ENCODE measurements at places on chromosomes 2 and 18.

- no peak for DNase-seq
Observed at GRCh38 chr2:97714084-97714949, 941 bp downstream of the ZAP70 start.

DNA sequence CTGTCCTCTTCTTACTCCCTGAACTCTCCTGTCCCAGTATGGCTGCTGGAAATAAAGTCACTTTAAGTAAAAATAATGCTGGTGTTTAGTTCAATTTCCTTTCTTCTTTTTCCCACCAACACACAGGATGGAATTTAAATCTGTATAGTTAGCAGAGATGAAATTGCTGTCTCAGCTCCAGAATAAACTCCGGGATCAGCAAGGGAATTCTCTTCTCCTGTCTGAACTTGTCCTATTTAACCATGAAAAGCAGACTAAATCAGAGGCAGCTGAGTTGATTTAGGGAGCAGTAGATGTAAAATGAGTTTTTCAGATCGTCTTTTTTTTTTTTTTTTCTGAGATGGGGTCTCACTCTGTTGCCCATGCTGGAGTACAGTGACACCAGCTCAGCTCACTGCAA, 25.9 kb downstream of the TTLL4 start:
- DNase-seq = no peak

DNA sequence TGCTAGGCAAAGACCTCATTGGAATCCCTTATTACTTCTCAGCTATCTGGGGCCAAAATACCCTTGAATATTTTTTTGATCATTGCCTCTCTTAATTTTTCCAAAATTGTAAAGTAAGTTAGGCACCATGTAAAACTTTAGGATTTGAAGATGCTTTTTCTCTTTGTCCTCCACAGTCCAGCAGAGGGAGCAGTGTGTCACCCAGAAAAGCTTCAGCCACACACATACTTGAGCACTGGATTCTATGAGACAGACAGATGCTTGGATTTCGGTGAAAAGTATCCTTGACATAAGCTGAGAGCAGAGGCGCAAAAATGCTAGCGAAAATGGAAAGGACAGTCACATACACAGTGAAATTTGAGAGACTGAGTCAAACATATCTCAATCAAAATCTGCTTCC, 74.7 kb upstream of the KCNJ3 start:
- DNase-seq = no peak

GRCh38 chr2:46134531-46135227, 162.5 kb upstream of the EPAS1 start:
- DNase-seq = no peak

DNA sequence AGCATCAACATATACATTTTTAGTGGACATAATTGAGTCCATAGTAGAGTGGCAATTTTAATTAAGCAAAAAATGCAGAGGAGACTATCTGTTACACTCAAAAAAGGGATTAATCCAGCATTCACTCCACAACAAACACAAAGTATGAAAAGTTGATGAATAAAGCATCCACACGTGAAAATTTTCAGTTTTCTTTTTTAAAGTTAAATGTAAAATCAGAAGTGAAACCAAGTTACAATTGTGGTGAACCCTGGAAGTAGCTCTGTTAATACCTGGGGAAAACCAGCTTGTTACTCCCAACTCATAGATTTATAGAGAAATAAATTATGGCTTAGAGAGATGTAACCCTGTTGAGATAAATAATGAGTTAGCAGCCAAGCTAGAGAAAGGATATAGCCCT, 807.8 kb downstream of the TRIB2 start:
- DNase-seq = no peak

DNA sequence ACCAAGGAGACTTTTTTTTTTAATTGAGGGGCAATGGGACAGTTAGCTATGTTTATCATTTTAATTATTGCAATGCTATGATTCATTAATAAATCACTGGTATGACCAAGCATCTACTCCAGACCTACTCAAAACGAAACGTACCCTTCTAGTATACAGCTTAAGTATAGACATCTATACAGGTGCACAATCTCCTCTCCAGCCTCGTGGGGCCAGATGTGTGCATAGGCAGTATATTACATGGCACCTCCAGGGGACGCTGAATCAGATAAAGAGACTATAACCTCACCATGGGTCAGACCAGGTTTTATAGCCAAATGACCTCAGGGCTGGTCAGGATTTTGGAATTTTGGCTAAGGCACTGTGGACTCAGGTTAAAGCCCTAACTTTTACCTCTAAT, 86.6 kb downstream of the SS18 start:
- no peak for DNase-seq

GRCh38 chr2:197255543-197255942, 55.0 kb downstream of the ANKRD44 start:
- DNase-seq = peak; percentile 41

DNA sequence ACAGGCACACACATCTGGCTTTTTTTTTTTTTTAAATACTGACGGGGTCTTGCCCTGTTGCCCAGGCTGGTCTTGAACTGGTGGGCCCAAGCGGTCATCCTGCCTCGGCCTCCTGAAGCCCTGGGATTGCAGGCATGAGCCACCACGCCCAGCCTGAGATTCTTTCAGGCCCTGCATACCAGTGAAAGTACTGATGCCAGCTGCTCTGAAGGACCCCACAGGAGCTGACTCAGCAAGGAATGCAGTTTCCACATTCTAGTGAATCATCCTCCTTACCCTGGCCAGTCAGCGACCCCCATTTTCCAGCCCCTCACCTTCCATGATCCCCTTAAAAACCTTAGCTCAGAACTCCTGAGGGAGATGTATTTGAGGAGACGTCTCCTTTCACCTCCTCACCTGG, 5.8 kb upstream of the DTYMK start:
- no peak for DNase-seq

- DNase-seq = no peak
Observed at GRCh38 chr2:10457846-10458598, 9.9 kb upstream of the ODC1 start.

GRCh38 chr2:20223407-20224163, 1.3 kb downstream of the SDC1 start:
- no peak for DNase-seq

DNA sequence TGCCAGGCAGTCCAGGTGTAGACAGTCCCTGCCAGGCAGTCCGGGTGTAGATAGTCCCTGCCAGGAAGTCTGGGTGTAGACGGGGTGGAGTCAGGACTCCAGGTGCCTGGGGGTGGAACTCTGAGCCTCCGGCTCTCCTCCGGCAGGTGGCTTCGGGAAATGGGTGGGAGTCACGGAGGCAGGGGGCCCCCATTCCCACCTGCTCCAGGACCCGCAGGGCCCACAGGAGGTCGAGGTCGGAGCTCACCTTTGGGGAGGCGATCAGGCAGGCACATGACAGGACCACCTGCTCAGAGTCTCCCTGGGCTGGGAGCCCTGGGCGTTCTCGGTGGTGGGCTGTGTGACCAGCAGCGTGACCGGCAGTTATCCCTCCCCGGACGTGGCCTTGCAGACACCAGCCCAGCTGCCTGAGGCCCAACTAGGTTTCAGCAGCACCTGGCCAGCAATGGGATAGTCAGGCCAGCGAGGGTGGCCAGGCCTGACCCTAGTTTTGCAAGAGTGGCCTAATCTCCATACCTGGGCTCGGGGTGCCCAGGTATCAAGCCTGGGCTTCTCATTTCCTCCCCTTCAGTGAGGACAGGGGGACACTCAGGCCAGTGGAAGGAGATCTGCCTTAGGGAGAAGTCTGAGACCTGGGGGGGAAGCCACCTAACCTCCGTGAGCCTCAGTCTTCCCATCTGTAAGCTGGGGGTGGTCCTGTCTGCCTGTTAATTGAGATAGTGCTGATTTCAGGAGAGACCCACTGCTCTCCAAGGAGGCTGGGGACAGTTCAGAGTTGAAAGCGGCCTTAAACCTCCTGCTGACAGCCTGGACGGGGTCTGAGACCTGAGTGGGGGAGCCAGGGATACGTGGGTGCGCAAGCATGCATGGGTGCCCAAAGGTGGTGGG, 13.2 kb downstream of the GPC1 start:
- no peak for DNase-seq

GRCh38 chr2:19762142-19762541, 139.6 kb downstream of the TTC32 start:
- DNase-seq = no peak

GRCh38 chr18:66727991-66728390, 124.1 kb upstream of the CDH19 start:
- no peak for DNase-seq

GRCh38 chr2:201136889-201137321, 20.9 kb downstream of the CFLAR start:
- DNase-seq = no peak

DNA sequence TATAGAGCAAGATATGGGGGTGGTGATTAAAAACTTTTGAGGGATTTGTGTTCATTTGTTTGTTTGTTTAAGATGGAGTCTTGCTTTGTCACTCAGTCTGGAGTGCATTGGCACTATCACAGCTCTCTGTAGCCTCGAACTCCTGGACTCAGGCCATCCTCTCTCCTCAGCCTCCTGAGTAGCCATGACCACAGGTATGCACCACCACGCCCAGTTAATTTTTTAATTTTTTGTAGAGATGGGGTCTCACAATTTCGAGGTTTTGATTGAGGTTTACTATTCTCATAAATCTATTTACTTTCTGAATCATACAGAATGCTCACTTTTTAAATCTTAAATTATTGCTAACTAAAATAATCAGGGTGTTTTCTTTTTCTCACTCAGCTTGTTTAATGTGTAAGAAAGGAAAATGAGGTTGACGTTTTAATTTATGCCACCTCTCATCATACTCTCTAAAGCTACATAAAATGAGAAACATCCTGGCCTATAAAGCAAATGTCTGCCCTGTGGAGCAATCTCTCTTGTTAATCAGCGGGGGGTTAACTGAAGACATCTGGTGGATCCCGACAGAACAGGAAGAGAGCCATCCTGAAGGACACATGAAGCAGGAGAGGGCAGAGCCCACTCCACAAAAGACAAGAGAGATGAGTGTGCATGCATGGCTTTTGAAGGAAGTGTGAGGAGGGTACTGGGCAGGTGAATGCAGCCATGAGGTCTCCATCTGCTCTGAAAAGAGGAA, 589.1 kb upstream of the SLC8A1 start:
- DNase-seq = no peak

DNA sequence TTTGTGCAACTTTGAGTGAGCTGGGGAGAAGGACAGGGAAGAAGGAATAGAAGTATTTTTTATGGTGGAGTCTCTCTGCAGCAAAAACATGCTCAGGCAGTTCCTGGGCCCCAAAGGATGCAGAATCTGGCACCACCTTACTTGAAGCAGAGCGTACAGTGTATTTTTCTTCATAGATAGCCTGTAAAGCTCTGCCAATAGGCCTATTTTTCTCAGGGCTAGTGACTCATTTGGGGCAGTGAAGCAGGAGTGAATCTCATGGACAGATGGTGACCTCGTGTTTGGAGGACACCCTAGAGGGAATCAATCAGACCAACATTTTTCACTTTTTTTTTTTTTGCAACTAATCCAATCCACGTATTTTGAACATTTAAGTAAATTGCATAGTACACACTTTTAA, 268.1 kb upstream of the CXCR4 start:
- no peak for DNase-seq

GRCh38 chr2:120174963-120175581, 48.1 kb downstream of the TMEM185B start:
- DNase-seq = no peak

GRCh38 chr2:105682401-105682800, 62.3 kb upstream of the NCK2 start:
- DNase-seq = no peak

GRCh38 chr18:57125627-57126026, 21.3 kb upstream of the BOD1L2 start:
- DNase-seq = no peak

GRCh38 chr2:239264838-239265651, 135.8 kb downstream of the HDAC4 start:
- DNase-seq = no peak

DNA sequence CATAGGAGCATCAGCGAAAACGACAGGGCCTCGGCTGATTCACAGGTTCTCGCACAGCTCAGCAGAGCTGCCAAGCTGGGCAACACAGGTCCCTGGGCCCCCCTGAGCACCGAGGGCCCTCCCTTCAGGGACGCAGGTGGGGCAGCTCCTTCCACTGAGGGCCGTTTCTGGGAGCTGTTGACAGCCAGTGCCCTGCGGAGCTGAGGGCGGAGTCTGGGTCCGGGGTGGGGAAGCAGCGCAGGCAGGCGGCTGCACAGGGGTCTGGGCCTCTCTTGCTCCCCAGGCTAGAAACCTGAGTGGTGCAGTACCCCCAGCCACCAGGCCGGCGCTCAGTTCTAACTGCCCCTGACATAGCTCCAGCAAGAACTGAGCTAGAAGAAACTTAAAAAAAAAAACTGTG, 65.7 kb downstream of the PXDN start:
- DNase-seq = no peak

GRCh38 chr2:59585655-59586054, 967.8 kb downstream of the BCL11A start:
- no peak for DNase-seq

DNA sequence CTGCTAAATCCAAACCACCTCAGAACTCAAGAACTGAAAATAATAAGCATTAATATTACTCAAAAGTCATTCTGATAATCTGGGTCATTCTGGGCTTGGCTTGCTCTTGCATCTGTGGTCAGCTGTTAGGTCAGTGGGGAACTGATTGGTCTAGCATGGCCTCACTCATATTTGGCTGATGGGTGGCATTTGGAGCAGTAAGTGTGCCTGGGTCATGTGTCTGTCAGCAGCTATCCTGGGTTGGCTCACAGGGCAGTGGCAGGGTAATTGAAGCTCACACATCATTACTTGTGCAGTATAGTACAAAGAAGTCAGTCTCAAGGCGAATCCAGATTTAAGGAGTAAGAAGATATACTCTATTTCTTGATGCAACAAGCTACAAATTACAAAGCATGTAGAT, 9.6 kb downstream of the RPL37A start:
- no peak for DNase-seq

GRCh38 chr2:75494137-75494769, 66.5 kb downstream of the EVA1A start:
- DNase-seq = no peak

DNA sequence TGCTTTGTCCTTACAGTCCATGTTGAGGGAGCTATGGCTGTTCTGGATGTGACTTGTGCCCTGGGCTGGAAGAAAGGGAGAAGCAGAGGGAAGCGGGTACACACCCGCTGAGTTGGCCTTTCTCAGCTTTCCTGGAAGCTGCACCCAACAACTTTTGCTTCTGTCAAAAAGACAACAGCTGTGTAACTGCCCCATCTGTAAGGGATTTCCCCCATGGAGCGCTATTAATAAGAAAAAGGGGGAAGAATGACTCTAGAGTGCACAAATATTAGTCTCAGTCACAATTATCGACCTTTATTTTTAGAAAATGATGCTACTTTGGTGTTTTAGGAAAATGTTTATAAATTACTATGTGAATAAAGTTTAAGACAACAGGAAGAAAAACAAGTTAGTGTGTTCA, 368.3 kb downstream of the RAD51AP2 start:
- DNase-seq = no peak

All from stimulated activated CD4-positive, alpha-beta T cell treated with anti-CD3 and anti-CD28 coated beads, Interleukin-15, amount 100 ng/mL, for 1 hour (primary cell).